ENCODE measurements at places on chromosomes 6 and 20.

DNA sequence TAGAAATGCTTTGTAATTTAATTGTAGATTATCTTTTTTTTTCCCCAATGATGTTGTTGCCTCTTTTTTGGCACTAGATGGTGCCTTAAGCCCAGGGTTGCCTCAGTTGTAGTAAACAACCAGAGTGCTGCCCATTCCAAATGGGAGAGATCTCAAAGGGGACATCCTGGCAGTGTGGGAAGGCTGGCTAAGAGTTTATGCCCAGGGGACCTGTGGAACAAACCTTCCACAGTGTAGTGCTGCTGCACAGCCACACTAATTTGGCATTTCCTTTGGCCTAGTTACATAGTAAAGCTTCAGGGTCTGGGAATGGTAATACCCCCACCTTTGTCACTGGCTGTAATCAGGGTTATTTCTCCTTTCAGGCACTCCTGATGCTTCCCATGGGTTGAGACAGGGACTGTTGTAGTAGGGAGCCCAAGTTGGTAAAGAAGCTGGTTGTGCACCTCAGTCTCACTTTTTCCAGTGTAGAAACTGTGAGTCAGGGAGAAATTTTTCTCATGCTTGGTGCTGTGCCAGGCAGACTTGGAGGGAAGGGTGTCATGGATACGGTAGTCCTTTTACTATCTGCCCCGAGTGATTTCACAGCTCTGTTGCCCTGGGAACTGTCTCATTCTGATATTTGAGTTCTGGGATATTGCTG lies 177.8 kb upstream of the ECI2 start:
- no peak for DNase-seq

GRCh38 chr6:3900744-3901336 lies 51.7 kb downstream of the FAM50B start:
- no peak for DNase-seq

GRCh38 chr6:159308198-159308597 lies 139.0 kb downstream of the FNDC1 start:
- no peak for DNase-seq

- DNase-seq = no peak
Observed at GRCh38 chr6:110044096-110044495, 66.0 kb downstream of the GPR6 start.

DNA sequence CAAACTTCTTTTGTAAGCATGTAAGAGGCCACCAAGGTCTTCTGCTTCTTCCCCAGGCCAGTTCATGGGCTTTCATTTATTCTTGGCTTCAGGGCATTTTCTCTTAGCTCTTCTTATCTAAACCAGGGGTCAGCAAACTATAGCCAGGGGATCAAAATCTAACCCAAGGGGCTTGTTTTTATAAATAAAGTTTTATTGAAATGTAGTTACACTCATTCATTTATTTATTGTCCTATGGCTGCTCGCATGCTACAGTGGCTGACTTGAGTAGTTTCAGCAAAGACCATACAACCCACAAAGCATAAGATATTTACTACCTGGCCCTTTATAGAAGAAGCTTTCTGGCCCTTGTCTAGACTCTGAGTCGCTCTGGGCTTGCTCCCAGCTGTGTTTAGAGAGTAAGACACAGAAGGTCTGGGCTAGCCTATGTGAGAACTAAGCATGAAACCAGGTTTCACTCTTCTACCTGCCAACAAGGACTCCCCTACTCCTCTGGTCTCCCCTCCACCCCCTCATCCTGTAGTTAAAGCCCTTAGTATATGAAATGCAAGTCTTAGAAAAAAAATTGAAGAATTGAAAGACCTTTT lies 43.2 kb downstream of the KHDC1L start:
- no peak for DNase-seq

DNA sequence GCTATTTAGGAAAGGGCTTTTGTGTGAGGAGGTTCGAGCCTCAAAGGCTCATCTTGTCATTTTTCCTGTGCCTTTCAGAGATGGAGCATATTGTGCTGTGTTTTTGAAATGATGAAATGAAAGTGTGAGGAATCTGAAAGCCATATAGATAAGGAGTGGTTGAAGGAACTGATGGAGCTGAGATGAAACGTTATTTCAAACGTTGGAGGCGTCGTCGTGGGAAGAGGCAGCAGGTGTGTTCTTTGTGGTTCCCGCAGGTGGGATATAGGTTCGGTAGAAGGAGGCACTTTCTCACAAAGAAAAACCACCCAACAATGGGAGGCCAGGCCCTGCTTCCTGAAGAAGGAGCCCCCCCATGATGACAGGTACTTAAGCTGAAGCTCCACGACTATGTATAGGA lies 83.2 kb upstream of the SNAP25 start:
- DNase-seq = no peak

- DNase-seq = no peak
Observed at GRCh38 chr6:143128681-143129015, 68.0 kb downstream of the AIG1 start.

DNA sequence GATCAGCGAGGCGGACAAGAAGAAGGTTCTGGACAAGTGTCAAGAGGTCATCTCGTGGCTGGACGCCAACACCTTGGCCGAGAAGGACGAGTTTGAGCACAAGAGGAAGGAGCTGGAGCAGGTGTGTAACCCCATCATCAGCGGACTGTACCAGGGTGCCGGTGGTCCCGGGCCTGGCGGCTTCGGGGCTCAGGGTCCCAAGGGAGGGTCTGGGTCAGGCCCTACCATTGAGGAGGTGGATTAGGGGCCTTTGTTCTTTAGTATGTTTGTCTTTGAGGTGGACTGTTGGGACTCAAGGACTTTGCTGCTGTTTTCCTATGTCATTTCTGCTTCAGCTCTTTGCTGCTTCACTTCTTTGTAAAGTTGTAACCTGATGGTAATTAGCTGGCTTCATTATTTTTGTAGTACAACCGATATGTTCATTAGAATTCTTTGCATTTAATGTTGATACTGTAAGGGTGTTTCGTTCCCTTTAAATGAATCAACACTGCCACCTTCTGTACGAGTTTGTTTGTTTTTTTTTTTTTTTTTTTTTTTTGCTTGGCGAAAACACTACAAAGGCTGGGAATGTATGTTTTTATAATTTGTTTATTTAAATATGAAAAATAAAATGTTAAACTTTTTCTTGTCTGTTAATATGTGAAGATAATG lies 2.2 kb downstream of the HSPA1B start:
- no peak for DNase-seq

DNA sequence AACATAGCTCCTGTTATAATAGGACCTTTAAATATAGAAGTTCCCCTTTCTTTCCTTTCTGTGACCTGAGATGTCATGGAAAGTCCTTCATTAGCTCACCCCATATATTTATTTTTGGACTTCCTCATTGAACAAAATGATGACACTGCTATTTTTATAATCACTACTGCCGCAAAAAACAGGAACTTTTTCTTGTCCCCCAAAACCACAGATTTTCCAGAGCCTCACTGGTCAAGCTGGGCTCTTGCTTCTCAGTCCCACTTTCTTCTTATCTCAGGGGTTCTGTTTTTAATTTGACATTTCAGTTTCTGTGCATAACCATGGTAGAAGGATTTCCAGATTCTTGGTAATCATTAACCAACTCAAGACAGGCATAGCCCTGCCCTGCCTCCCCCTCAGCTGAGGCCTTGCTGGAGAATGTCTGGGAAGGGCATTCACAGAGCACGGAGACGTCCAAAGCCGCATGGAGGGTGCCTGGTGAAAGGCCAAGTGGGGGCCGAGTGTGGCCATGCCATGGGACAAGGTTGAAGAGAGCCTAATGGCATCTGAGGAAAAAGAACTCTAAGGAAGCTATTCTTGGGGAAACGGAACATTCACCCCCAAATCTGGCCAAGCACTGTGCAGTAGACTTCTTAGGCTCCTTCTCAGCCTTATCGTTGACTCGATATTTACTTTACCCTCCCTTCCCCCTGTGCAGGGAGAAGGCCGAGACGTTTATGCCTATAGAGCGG lies 73.7 kb downstream of the EDN1 start:
- no peak for DNase-seq

DNA sequence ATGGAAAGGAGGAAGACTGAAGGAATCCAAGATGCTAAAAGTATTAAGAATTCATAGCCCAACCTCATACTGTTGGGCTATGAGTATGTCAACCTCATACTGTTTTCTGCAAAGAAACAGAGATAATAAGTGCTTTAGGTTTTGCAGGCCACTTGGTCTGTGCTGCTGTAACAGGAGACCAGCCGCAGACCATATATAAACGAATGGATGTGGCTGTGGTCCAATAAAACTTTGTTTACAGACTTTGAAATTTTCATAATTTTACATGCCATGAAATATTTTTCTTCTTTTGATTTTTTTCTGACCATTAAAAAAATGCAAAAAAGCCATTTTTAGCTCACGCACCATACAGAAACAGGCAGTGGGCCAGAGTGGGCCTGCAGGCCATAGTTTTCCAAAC lies 13.7 kb upstream of the THBD start:
- no peak for DNase-seq

GRCh38 chr20:25173886-25174308 lies 21.6 kb upstream of the ENTPD6 start:
- no peak for DNase-seq

DNA sequence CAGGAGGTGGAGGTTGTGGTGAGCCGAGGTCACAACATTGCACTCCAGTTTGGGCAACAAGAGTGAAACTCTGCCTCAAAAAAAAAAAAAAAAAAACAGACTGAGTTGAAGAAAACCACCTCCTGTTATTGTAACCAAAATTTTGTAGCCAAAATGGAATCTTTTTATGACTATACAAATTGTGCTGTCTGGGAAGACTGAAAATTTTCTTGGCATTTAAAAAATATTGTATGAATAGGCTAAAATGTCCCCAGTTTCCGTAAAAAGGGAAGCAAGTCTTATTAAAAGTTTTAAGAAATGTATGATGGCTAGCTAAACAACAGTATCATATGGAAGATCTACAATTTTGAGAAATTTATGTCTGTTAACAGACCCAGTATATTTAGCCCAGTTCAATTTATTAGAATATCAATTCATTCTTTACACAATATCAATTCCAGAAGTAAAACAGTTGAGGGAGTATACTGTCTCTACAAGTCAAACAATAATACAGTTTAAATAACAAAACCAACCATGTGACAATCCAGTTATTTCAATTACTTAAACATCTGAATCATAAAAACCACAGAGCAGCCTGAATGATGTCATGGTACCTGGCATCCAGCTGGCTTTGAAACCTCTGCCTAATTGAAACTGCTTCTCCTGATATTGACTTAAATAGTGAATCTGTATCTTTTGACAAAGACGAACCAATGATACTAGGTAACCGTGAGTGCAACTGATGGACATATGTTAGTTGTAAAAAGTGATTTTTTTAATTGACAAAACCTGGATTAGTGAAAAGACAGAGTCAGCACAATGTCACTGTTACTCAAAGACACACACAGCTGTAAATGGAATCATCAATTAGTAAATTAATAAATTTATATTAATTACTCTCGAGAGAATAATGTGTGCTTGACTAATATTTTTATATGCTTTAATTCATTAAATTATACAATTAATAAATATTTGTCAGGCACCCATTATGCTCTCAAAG lies 166.6 kb upstream of the MARCKS start:
- DNase-seq = no peak

GRCh38 chr20:478949-479429 lies 16.7 kb upstream of the TBC1D20 start:
- no peak for DNase-seq

DNA sequence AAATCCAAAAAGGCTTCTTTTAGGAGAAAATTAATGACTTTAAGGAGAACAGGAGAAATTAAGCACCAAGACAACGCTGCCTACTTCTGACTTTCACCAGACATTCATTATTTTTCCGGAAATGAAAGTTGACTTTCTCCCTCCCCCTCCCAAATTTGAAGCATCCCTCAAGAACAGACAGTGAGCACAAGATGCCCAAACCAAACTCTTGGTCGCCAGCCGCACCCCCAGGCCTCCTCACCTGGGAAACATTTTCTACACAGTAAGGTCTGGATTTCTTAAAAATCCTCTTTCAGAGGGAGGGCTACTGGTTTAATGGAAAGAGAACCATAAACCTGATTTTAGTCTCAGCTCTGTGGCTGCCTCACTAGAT lies 2.7 kb downstream of the RIMS4 start:
- DNase-seq = no peak

DNA sequence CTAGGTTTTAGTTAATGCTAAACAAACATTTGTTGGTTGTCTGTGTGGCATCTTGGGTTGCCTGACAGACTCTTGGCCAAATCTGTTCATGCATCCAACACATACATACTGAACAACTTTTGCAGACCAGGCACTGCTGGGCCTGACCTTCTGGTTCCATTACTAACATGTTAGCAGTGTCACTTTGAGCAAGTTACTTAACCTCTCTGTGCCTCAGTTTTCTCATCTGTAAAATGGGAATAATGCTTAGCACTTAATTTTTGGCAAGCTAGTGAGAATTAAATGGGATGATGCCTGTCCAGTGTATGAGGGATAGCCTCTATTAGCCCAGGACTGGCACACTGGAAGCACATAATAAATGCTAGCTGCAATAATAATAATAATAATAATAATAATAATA lies 169.9 kb downstream of the DHX35 start:
- no peak for DNase-seq

GRCh38 chr6:2209226-2209809 lies 36.1 kb downstream of the GMDS start:
- DNase-seq = no peak

GRCh38 chr20:42191140-42191860 lies 573.1 kb upstream of the CHD6 start:
- DNase-seq = no peak

DNA sequence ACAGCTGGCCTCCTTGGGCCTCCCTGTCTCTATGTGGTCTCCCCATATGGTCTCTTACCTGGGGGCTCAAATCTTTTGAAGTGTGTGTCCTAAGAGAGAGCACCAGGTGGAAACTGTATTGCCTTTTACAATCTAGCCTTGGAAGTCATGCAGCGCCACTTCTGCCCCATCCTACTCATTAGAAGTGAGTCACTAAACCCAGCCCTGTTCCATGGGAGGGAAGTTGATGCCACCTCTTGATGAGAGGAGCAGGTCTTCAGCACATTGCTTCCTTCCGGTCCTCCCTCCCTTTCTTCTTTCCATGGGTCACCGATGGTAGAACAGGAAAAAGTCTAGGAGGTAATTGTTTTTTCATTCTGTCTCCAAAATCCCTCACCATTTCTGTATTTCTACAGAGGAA lies 156.3 kb downstream of the FOXA2 start:
- no peak for DNase-seq

- no peak for DNase-seq
Observed at GRCh38 chr6:164010441-164011103, 596.1 kb downstream of the QKI start.

- DNase-seq = no peak
Observed at GRCh38 chr20:36306553-36307411, 643 bp downstream of the DLGAP4 start.

DNA sequence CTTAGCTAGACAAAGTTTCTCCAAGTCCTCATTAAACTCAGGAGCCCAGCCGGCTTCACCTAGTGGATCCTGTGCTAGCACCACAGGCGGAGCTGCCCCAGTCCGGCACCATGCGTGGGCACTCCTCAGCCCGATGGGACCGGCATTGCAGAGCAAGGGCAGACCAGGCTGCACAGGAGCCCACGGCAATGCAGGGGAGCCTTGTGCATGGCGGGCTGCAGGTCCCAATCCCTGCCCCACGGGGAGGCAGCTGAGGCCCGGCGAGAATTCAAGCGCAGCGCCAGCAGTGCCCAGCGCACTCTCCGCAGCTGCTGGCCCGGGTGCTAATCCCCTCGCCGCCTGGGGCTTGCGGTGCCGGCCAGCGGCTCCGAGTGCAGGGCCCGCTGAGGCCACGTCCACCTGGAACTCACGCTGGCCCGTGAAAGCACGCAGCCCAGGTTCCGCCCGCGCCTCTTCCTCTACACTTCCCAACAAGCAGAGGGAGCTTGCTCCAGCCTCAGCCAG lies 292.3 kb upstream of the EYS start:
- no peak for DNase-seq

Measured in amygdala (tissue), 56 donors.